Nephron progenitor cell (in vitro differentiated cells): ENCODE measurements at places on chromosomes 11 and 22.

DNA sequence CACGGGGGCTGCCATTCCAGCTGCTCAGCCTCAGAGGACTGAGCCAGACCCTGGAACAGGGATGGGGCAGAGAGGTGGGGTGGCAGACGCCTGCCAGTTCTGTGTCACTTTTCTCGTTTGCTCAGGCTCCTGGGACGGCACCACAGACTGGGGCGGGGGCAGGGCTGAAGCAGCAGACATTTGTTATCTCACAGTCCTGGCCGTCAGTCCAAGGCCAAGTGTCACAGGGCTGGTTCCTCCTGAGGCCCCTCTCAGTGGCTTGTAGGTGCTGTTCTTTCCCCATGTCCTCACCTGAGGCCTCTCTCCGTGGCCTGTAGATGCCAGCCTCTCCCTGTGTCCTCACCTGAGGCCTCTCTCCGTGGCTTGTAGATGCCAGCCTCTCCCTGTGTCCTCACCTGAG, 24.7 kb downstream of the TPCN2 start:
- DNase-seq: no peak

GRCh38 chr11:72430741-72431570, 3.4 kb downstream of the CLPB start:
- DNase-seq: peak; percentile 25

GRCh38 chr11:72300268-72300667, 56.3 kb upstream of the PHOX2A start:
- DNase-seq: no peak

- DNase-seq: peak; percentile 89
Measured at GRCh38 chr22:49724893-49725489, 102.7 kb downstream of the BRD1 start.

DNA sequence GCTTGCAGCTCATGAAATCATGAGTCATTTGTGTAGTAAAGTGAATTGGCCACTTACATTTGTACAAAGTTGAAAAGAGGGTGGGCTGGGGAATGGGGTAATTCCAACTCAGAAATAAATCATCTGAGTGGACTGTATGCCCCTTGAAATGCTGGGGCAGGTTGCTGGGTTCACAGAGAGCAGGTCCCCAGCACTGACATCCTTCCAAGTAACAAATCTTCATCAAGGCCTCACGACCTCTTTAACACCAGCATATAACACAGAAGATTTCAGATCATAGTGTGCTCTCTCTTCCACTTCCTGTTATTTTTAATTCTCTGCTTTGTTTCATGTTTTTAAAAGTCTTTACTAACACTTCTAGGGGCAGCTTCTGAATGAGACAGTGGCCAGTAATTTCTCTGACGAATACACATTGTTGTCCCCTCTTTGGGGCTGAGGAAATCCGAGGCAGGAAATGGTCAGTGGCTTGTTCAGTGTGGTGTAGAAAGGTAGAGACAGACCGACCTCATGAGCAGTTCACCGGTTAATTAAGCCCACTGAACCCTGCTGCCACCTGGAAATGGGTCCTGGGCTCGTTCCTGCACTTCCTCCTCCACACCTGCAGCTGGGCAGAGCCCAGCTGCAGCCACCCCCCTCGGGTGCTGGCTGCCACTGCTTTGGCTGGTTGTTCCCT, 127.7 kb downstream of the MAML2 start:
- peak; percentile 19 for DNase-seq

DNA sequence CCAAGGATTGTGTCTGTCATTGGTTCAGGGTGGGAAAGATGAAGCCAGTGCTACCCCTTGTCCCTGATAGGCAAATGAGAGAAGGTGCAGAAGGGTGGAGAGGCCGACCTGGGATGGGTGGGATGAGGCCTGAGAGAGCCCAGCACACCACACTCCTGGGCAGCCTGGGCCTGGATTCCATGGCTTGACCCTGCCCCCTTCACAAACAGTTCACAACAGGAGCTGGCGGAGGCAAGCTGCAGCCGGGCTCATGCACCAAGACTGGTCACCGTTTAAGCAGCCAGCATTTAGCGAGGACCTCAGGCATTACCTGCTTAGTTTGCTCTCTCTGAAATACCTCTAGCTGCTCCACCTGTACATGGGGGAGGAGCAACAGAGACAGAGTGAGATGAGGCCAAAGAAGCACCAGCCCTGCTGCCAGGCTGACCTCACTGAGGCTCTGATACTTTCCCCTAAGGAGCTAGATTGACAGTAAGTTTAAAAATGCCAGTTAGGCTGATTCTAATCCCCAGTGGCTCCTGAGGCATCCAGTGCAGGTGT, 13.5 kb downstream of the IL18BP start:
- no peak for DNase-seq

GRCh38 chr22:46081036-46081830, 69.1 kb upstream of the PPARA start:
- DNase-seq: no peak

DNA sequence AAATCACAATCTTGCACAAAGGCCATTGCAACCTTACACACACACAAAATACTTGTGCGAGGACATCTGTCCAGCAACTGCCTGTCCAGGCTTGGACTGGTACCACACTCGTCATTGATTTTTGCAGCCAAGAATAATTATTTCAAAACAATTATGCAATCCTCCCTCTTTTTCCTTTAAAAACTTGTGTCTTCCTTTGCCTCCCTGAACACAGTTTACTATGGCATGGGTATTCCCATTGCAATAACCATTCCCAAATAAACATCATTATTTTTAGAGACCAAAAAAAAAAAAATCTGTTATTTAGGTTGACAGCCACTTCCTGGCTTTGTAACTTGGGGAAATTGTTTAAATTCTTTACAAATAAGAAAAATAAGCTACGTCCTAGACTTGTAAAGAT, 54.0 kb downstream of the C11orf91 start:
- DNase-seq: no peak

- no peak for DNase-seq
Measured at GRCh38 chr11:1307998-1308742, 1.3 kb downstream of the TOLLIP start.

DNA sequence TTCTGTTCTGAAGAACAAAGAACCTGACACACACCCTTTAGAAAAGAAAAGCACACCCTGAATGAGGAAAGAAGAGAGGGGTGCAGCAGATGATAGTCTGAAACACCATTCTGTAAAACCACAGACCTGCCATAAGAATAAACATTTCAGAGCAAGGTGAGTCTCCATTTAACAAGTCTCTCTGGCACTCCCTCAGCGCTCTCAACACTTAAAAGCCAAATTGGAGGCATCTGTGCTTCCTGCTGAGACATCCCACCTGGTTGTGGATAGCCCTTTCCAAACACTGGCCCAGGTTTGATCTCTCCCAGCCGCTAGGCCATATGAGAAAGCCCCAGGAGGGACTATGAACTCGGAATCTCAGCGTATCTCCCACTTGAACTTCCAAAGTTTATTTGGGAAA, 36.3 kb downstream of the ETS1 start:
- no peak for DNase-seq

- DNase-seq: no peak
Measured at GRCh38 chr11:65077451-65077850, 6.4 kb downstream of the CDCA5 start.

GRCh38 chr22:23268877-23269276, 88.6 kb downstream of the BCR start:
- DNase-seq: no peak

DNA sequence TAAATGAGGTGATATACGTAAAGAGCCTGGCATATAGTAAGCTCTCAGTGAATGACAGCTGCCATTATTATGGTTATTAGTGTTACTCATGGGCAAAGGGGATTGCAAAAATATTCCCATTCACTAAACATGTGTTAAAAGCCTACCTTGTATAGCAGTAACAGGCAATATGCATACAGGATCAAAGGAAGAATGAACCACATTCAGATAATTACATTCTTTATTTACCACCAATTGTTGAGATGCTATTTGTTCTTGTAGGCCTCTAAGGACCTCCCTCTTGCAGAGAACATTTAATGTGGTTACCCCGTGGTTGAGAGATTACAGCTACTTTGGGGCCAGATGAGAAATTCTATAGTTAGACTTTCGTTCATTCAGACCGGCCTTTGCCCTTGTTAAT, 82.7 kb upstream of the DRD2 start:
- no peak for DNase-seq

GRCh38 chr11:96827164-96827563, 437.4 kb downstream of the JRKL start:
- DNase-seq: peak; percentile 5

- peak; percentile 100 for DNase-seq
Measured at GRCh38 chr11:33161120-33162005, at the start of gene CSTF3. Gene CSTF3, minus strand, starts transcription at chr11:33161480. Its CDS starts 155 bp downstream, at chr11:33161325.

DNA sequence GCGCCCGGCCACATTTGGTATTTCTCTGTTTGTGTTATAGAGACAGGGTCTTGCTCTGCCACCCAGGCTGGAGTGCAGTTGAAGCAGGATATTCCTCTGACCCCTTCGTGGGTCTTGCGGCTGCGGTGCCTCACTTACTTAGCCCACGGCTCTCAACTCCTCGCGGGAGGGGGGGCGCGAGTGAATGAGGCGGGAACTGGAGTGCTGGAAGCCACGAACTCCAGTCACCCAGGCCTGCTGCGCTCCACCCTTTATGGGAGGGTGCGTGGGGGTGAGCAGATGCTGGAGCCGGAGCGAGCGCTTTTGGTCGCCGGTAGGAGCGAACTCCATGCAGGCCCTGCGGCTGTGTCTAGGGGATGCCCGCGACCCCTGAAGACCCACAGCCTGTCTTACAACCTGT, 1.8 kb downstream of the C11orf54 start:
- peak; percentile 14 for DNase-seq

GRCh38 chr11:100831929-100832494, 144.9 kb downstream of the ARHGAP42 start:
- no peak for DNase-seq

GRCh38 chr11:111936040-111936540, 1.1 kb upstream of the DIXDC1 start:
- DNase-seq: no peak

GRCh38 chr11:76114238-76114637, 92.1 kb downstream of the WNT11 start:
- DNase-seq: no peak

DNA sequence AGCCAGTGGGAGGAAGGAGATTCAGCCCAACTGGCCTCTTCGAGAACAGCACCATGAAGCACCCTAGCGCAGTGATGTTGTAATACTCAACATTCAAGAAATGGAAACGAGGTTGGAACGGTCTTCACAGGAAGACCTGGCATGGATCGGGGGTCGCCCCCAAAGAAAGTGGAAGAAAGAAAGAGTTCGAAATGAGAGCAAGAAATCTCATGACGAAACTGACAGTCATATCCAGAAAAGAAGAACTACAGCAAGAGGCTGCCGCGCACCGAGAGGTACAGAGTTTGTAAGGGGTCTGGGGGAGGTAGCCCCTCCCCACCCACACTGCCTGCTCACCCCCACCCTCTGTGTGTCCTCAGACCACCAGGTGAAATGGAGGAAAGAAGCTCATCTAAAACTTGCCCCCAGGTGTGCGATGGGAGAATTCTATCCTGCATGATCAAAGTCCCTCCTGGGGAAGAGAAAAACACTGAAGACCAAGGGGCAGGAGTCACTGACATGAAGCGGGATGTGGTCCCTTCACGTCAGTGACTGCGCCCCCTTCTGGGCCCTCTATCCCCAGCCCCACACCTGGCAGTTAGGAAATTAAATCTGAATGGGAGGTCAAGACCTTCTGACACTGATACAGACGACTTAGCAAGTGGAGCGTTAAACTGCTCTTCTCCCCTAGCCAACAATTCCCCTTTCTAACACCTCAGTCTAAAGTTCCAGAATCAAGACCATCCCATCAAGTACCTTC, 52.9 kb upstream of the SPATA19 start:
- no peak for DNase-seq

DNA sequence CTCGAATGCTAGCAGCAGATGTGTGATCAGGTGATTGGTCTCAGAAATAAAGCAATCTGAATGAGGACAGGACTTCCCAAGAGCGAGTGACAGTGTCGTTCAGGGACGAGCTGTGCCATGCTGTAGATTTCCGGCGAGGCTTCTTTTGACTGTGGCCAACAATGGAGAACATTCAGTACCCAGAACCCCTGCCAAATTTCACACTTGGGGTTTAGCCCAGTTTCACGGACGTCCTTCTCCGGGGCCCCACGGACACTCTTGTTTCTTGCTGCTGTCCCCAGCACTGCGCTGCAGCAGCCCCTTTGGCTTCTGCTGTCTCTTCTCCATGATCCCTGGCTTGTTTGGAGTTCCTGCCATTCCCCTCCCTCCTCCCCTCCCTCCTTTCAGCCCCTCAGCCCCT, 115.1 kb upstream of the GRAMD1B start:
- DNase-seq: no peak

DNA sequence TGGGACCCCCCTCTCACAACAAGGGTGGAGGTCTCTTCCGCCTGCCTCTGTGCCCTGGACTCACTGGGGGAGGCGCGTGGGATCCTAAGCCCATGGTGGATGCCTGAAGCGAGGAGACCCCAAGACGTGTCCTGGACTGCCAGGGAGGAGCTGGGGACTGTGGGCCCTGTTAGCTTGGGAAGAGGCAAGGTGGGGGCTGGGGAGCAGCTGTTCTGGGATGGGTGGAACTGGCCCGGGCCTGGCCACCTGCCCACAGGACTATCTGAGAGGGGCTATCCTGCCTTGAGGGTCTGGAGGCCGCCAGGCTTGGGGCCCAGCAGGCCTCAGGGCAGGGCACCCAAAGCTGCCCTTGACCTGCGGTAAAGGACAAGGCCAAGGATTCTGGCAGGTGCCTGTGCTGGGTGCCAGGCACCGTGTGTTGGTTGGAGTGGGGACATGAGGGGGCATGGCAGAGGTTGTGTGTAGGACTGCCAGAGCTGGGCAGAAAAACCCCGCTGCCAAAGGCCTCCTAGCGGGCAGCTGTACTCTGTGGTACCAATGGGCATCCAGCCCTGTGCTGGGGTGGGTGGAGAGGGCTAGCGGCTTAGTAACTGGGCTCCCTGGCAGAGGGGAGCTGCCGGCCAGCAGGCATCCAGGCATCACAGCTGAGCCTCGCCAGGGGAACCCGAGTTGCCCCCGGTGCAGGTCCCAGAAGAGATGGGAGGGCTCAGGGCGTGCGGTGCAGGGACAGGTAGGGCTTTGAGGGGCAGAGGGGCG, 670 bp downstream of the LSP1 start:
- no peak for DNase-seq

DNA sequence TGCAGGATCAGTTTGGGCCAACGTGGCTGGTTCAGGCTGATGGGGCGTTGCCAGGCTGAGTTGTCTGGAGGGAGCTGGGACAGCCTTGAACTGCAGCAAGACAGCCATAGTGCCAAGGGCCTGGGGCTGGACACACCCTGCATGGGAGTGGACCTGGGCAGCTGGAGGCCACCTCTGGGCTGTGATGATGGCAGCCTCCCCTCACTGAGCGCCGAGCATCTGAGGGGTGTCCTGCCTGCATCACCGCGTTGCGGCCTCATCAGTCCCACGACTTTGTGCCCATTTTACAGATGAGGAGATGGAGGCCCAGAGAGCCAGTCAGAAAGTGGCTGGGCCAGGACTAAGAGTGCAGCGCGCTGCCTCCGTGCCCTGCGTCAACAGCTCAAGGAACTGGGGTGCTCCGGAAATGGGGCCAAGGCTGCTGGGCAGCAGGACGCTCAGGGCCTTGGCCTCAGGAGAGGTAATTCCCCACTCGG, 590 bp upstream of the TSPO start:
- DNase-seq: no peak

- no peak for DNase-seq
Measured at GRCh38 chr11:34600339-34601084, 20.4 kb upstream of the EHF start.
